ENCODE measurements at places on chromosomes 3 and 15.

GRCh38 chr15:99631255-99631654 is 65.5 kb downstream of the MEF2A start:
- DNase-seq, result no peak

GRCh38 chr3:141255137-141255845 is 23.7 kb downstream of the PXYLP1 start:
- DNase-seq, result no peak

DNA sequence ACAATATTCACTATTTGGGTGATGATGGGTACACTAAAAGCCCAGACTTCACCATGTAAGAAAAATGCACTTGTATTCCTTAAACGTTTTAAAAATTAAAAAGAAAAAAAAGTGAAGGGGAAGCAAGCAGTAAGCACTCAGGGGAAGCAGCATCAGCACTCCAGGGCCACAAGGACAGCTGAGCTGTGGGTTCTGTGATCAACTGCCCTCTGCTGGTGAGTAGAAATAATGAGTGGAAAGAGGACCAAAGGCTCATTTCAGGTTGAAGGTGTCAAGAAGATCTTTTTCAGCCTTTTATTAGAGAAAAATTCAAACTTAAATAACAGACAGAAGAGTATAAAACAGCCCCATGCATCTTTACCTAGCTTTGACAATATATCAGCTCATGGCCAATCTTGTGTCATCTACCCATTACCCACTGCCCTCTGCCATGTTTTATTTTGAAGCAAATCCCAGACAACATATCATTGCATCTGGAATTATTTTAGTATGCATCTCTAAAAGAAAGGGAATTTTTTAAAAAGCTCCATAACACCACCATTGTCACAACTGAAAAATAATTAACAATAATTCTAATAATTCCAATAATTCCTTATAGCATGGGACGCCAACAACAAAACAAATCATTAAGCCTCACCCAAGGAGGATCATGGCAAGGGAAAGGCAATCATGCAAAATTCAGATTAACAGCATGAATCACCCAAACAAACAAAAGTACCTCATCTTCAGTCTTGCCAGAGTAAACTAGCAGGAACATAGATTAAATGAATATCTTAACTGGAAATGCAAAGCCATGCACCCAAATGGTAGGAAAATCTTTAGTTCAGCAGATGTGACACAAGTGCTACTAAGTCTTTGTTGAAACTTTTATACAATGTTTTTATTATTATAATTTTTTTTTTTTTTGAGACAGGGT is 42.5 kb downstream of the TAMM41 start:
- DNase-seq, result peak; percentile 22

DNA sequence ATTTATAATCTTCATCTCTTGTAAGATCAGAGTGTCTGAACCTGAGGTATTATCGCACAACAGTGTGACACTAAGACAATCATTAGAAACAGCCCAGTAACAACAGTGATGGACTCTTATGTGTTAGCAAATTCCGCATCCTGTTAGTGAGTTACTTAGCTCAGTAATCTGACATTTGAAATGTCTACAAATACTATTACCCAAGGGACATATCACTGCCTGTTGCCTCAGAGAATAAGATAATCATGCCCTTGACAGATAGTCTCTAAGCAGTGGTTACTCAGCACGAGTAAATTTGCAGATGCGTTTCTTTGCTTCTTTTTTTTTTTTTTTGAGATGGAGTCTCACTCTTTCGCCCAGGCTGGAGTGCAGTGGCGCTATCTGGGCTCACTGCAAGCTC is 13.4 kb upstream of the RTP1 start:
- DNase-seq, result no peak

GRCh38 chr15:63389902-63390670 is 8.4 kb upstream of the CA12 start:
- DNase-seq, result no peak

GRCh38 chr3:149003653-149004305 is 12.4 kb downstream of the GYG1 start:
- DNase-seq, result no peak

DNA sequence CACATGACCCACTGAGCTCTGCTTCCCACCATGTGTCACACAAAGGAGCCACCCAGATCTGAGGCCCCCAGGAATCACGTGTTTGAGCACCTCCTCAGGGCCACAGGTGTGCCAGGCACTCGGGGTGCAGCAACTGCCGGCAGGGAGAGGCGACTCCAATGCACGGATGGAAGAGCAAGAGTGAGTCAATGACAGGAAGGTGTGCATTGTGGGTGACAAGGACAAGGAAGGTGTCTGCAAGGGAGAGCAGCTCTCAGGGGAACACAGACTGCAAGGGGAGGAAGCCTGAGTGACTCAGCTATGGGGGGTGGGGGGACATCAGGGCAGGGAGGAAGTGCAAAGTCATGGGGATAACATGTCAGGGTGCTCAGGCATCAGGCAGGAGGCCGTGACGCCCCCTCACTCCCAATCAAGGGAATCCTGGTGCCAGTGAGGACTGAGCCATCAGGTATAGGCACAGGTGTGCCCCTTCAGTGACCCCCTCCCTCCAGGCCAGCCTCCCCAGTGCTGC is 67.4 kb downstream of the NUP210 start:
- DNase-seq, result no peak

DNA sequence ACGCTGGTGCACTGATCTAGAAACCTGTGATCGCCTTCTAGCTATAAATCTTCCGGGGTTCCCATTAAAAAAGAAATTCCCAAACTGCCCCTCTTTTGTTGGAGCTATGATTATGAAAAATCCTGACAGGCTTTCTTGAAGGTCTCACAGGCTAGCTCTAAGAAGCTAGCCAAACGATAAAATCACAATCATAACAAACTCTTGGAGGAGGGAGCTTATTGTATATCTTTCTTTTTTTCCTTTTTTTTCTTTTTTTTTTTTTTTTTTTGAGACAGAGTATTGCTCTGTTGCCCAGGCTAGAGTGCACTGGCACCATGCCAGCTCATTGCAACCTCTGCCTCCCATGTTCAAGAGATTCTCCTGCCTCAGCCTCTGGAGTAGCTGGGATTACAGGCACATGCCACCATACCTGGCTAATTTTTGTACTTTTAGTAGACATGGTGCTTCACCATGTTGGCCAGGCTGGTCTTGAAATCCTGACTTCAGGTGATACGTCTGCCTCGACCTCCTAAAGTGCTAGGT is 72.0 kb downstream of the MYO1E start:
- DNase-seq, result no peak

DNA sequence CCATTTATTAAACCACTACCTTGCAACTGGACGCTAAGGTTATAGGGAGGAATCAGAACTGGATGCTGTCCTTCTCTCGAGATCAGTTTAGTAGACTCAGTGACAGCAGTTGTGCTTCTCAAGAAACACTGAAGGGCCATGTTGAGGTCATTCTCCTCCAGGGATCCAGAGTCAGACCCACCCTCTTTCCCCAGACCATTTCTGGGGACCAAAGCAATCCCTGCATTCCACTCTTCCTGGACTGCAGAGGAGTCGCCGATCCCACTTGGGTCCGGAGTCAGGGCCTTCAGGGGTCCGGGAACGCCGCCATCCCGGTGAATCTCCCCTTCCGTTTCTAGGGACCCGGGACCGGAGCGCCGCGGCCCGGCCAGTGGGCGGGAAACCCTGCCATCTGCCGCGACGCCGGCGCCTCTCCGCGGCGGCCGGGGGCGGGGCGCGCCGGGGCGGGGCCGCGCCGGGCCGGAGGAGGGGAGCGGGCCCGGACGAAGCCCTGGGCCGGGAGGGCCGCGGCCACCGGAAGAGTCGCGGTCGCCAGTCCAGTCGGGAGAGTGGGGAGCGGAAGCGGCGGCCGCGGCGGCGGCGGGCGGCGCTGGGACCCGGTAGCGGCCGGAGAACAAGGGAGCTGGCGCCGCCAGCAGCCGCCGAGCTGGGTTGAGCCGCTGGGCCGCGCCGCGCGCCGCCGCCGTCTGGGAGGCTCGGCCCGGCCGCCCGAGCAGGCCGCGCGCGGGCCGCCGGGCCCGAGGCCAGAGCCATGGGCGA is at the start of gene DVL3:
Gene DVL3 (plus strand): TSS at position 493 of the 759 bp plus-strand sequence. CDS start 259 bp downstream, at position 752.
- DNase-seq, result no peak

DNA sequence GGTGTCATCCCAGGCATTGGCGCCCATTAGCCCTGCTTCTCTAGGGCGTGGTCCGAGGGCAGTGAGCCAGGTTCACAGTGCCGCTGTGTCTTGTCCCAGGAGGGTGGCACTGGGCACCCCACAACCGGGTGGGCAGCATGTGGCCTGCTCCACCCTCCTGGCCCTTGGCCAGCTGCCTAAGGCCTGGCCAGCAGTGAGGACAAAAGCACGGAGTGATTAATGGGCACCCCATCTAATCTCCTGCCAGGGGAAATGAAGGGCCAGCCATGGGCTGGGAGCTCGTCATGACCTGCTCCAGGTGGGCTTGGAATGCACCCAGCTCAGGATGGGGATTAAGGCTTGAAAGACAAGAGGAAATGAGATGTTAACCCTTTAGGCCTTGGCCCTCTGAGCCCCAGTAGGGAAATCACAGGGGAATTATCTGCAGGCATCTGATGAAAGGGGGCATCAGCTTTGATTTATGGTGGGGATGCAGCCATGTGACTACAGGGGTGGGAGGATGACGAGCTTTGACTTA is 5.2 kb downstream of the THSD4 start:
- DNase-seq, result no peak

DNA sequence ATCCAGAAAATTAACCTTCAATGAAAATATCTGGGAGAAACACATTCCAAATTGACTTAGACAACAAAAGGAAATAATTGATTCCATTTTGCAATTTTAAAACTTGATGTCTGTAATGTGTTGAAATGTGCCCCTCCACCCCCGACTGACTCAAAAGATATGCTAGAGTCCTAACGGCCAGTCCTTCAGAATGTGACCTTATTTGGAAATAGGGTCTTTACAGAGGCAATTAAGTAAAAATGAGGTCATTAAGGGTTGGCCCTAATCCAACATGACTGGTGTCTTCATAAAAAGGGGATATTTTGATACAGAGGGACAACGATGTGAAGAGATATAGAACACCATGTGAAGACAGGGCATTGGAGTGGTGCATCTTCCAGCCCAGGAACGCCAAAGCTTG is 153.9 kb downstream of the PDZRN3 start:
- no peak for DNase-seq

- no peak for DNase-seq
Observed at GRCh38 chr15:71708741-71709140, 101.6 kb upstream of the NR2E3 start.

DNA sequence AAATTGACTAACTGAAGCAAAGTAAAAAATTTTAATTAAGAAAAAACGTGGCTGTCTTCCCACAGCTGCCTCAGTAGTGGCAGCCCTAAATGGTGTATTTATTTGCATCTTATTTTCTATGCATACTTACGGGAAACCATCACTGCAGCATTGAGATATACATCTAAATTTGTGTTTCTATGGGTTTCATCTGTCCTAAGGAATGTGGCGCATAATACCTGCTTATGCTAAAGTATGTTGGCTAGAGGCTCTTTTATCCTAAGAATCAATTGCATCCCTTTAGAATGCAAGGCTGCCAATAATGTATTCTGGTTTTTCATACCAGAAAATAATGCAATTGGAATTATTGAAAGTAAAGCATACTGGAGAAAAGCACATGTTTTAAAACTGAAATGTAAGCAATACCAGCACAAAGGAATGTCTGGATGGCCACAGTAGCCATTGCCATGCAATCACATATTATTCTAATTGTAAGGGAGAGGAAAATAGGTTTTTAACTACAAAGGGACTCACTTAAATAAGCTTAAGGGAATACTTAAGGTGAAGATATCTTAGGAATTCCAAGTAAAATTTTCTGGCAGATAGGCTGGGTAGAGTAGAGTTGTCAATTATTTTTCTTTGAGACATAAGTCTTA is 834.5 kb upstream of the NECTIN3 start:
- DNase-seq, result no peak

DNA sequence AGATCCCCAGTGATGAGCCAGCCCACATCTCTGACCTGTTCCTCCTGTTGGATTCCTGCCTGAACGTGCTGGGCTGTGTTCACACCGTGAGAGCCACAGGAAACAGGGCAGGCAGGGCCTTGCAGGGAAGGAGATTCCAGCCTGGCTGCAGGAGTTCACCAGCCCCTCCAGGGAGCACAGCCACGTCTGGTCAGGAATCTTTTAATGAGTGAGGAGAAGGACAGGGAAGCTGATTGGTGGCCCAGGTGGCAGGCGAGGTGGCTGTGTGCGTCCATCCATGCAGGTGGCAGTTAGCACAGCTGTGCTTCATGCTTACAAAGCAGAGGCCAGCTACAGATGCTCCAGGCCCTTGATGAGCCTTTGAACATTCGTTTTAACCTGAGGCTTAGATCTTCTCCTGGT is 10.5 kb downstream of the LRRK1 start:
- no peak for DNase-seq

DNA sequence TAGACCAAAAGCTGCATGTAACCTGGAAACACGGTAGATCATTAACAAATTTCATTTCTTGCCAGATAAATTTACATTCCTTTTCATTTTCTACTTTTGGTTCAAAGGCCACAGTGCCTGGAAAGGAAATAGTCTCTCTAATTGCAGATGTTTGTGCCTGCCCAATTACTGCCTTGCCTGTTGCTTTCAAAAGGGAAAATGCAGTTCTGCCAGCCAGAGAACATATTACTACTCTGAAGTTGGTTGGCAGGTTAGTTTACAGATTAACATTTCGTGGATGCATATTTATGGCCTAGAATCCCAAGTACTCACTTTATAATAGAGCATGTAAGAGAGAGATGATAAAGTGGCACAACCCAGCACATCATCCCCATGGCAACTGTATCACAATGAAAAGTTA is 124.3 kb upstream of the LRRC3B start:
- DNase-seq, result no peak

GRCh38 chr3:74263031-74263430 is 351.4 kb downstream of the CNTN3 start:
- no peak for DNase-seq

- DNase-seq, result no peak
Observed at GRCh38 chr3:87088430-87088992, 97.6 kb upstream of the VGLL3 start.

- DNase-seq, result no peak
Observed at GRCh38 chr15:31502541-31503229, 176.1 kb downstream of the KLF13 start.

- DNase-seq, result no peak
Observed at GRCh38 chr3:195110647-195111318, 160.2 kb downstream of the XXYLT1 start.

DNA sequence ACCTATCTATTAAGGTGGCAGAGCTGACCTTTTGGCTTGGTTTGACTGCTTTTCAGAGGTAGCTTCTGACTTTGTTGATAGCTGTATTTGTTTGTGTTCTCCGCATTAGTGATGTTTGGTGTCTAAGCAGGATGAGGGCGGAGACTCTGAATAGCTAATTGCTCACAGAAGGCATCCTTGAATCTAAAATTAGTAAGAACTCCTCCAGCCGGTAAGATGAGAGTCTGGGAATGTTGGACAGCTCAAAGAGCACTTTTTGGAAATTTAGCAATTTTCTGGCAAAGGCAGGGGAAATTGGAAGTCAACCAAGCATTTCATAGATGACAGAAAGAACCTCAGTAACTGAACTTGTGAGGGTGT is 174.1 kb downstream of the KLHL25 start:
- no peak for DNase-seq

DNA sequence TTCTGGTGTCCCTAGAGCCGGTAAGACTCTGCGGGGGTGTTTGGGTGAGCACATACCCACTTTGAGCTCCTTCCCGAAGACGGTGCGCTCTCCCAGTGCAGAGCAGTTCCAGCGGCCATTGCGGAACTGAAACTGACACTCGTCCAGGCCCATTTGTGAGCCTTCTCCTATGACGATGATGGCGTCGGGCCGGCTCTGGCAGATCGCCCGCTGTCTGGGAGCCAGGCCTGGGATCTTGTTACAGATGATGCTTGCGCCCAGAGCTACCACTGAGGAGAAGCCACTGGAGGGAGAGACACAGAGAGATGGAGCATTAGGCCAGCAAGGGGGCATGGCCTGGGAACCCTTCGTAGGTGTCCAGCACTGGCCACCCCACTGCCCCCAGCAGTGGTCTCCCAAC is 5.0 kb downstream of the WNT7A start:
- DNase-seq, result no peak
